ENCODE measurements at places on chromosomes 6 and 20.

GRCh38 chr6:168314021-168314420, 5.6 kb downstream of the DACT2 start:
- DNase-seq: no peak

DNA sequence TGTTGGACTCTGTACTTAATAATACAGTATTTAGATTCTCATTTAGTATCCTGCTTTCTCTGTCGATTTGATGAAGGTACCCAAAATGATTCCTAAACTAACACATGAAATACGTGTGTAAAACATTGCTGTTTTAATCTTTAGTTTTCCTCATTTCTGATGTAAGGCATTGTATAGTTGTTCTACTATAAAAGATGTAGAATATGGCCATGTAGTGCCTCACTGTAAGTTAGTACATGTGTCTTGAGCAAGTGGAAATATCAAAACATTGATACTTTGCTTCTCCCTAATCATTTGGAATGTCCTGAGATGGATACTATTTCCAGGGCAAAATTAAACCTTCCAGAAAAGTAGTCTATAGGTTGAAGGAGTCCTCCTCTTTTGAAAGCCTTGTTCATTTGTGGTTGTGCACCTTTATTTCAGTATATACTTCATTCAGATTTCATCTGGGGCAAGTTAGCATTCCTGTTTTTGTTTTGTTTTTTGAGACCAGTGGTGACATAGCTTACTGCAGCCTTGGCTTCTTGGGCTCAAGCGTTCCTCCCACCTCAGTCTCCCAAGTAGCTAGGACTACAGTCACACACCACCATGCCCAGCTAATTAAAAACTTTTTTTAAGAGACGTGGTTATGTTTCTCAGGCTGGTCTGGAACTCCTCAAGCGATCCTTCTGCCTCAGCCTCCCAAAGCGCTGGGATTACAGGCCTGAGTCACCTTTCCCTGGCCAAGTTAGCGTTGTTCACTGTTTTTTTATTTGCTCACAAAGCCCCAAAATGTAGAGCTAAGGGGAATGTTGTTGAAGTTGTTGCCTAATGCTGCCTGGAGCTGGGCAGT, 11.6 kb downstream of the SRSF3 start:
- no peak for DNase-seq

DNA sequence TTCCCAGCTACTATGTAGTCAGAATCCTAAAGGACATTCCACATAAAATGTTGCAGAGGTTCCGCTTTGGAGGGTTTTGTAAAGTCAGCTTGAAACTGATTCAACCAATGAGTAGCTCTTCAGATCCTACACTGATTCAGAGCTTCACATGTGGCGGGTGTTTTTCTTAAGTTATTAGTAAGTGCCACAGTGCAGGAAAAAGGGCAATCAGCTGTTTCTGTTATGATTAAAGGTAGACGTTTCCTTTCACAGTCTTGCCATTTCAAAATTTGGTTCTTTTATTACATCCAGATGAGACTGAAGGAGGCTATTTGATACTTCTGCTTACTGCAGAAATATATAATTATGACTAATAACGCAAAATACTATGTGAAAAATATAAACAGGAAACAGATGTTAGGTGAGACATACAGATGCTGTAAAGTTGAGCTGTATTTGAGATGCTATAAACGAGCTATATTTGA, 443.9 kb downstream of the CDKAL1 start:
- DNase-seq: no peak

GRCh38 chr6:7373739-7374138, 15.8 kb downstream of the CAGE1 start:
- no peak for DNase-seq

DNA sequence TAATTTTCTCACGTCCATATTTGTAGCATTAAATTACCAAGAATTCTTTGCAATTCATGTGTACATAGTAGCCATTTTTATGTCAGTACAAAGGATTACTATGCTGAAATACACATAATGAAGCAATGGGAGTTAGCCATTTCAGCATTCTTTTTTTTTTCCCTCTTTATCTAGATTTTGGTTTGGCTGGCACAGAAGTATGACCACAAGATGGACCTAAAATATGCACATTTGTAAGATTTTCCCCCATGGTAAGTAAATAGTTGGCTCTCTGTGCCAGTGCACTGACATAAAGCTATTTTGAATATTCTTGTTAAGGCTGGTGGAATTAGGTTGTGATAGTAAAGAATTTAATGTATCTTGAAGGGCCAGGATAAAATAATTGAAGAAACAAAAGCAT, 486.1 kb upstream of the BTBD3 start:
- DNase-seq: no peak

DNA sequence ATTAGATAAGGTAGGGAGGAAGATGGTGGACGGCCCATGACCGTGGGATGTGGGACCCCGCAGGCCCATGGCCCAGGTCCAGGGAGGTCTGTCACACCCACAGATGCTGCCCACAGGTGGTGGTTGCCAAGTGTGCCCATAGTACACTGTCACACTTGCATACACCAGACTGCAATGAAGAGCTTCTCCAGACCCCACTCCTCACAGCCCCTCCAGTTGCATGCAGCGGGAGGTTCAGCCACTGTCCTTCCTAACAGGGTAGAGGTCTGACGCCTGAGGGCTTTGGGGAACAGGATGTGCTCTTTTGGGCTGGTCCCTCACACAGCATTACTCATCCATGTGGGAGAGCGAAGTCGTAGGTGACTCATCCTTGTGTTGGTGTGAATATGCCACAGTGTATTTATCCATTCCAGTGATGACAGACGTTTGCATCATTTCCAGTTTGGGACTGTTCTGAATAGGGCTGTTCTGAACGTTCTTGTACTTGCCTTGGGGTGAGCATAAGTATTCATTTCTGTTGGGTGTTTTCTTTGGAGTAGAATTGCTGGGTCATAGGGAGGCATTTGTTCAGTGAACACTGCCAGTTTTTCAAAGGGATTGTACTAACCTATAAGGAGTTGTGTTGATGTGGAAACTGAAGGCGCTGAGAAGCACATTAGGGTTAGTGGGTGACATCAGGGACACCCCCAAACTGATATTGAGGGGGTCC, 10.1 kb upstream of the PYGB start:
- DNase-seq: no peak

DNA sequence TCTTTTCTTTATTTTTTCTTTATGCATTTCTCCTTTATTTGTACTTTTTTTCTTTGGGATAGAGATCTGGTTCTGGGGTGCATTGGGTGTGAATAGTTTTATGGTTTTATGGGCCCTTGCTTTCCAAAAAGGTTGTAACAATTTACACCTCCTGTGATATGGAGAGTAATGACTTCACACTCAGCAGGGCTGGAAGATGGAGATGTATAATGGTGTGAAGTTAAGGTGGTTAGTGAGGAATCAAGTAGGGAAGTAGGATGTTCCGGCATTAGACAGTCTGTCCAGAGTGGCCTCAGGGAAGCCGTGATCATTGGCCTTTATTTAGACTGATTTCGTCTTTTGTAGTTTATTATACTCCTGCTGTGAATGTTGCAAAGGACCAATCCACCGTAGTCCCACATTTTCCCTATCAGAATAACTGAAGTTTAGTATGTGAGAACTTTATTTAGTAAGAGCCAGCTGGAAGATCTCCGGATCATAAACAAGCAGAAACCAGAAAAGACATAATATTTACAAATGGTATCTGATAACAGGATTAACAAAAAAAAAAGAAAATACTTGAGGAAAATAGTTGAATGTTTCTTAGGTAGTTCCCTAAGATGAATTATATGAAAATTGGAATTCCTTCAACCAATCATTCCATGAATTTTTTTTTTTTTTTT, 255.5 kb downstream of the TBC1D7 start:
- DNase-seq: no peak

DNA sequence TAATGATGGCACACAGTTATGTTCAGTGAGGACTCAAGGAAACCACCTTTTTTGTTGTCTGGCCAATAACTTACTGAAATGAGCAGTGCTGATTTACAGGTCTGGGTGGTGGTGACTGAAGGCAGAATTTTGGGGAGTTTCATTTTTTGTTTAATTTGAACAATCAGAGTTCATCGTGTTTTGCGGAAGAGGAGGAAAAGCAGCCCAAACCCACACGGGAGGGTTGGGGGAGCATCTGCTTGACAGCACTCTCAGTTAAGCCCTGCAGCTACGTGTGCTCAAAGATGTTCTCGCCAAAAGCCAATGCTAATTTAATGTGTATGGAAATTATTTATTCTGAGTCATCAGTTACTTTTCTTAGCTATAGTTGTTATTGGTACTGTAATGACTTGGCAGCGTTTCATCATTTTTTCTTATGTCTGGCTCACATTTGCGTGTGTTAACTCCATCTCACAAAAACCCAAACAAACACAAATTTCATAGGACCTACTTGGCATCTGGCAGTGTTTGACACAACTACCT, 89.2 kb downstream of the UST start:
- DNase-seq: no peak

DNA sequence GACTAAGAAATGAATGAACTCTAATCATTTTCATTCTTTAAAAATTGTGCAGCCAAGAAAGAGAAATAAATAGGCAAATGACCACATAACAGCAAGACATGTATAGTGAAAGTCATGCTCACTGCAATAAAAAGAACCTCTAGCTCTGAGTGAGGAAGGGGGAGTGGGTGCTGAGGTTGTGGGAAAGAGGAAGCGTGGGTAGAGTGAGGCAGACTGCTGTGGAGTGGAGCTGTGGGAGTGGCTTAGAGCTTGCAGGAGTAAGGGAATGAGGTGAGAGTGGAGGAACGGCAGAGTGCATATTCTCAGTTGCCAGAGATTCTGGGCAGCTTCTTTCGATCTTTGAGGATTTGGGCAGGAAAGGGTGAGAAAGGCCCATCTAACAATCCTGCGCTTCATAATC, 10.4 kb downstream of the DEFB129 start:
- peak; percentile 4 for DNase-seq

GRCh38 chr6:166179704-166180103, 12.1 kb upstream of the TBXT start:
- DNase-seq: no peak

- DNase-seq: peak; percentile 61
Observed at GRCh38 chr20:63495741-63496595, 2.9 kb downstream of the EEF1A2 start.

DNA sequence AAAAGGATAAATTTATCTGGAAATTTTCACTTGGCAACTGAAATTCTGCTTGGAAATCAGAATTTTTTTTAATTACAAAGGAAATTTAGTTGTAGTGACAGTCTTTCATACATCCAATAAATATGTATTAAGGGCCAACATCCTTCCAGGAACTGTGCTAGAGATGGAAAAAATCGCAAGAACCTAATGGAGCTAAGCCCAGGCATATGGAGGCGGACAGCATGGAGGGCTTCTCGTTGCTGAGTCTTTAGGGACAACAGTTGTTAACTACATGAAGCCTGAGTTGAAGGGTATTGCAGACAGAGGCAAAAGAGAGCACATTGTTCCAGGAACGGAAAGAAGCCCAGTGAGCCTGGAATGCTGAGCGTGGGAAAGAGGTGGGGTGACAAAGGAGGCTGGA, 208.9 kb downstream of the IBTK start:
- no peak for DNase-seq

DNA sequence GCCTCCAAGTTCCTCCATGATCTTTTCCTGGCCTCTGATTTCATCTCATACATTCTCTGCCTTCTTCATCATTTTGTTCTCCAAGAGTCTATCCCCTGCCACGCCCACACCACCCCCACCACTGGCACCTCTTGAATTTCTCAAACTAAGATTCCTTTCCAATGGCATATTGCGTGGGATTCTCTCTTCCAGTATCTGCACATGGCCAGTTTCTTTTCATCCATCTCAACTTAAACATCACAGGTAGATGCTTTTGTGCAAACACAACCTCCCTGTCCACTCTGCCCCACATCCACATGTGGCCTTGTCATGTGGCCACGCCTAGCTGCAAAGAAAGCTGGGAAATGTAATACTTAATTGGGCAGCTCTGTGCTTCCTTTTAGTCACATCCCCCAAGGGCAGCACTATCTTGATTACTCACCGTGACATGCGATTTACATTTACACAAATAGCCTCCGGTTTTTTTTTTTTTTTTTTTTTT, 33.4 kb upstream of the ZMYND8 start:
- DNase-seq: no peak

GRCh38 chr6:168116438-168116974, 37.5 kb upstream of the FRMD1 start:
- no peak for DNase-seq

DNA sequence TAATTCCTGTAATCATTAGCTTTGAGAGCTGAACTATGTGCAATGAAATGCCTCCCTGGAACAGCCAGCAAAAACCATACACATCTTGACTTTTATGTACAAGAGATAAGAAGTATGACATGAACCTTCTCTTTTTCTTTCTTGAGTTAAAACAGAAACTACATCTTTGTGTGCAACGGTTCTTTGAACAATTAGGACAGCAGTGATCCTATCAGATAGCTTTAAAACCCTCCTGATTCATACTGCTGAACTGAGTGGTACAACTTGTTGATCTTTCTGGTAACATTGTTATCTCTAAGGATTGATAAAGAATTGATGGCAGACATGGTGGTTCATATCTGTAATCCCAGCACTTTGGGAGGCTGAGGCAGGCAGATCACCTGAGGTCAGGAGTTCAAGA, 43.4 kb downstream of the TRAF3IP2 start:
- no peak for DNase-seq

DNA sequence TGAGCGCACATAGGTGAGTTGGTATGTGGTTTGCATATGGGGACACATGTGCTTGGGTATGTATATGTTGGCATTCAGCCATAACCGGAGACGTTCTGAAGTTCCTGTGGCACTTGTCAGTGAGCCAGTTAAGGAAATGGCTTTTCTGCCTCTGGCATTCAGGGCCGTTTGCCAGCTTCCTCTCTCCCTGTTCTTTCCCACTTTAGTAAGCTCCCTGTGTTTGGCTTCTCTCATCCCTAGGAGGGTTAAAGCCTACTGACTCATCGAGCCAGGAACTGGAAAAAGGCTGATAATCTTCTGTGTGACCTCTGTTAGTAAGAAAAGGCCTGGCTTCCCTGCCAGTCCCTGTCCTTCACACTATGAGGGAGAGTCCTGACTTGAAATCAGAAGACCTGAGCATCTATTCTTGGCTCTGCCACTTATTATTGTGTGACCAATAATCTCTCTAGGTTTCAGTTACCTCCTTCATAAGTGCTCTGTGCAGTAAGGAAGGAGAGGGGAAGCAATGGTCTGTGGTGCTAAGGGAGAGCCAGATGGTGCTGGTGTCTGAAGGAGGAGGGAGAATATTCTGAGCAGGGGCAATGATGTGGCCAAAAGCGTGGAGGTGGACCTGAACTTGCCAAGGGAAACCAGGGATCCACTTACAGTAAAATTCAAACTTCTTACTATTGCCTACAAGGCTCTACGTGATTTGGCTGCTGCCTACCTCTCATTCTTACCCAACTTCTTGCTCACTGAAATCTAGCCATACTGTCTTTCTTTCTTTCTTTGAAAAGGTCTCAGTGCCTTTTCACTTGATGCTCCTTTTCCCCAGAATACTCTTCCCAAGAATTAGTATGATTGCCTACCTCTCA, 31.4 kb downstream of the ACSS2 start:
- DNase-seq: no peak

- no peak for DNase-seq
Observed at GRCh38 chr20:1105599-1106194, 12.7 kb upstream of the PSMF1 start.

GRCh38 chr6:16238963-16239797, 793 bp downstream of the GMPR start:
- DNase-seq: peak; percentile 75

Measured in midbrain (tissue), 1 donor.